Eye (tissue), 1 donor: ENCODE measurements at places on chromosomes 5 and 9.

- DNase-seq, result peak; percentile 91
Measured at GRCh38 chr9:6757132-6757455, 679 bp upstream of the KDM4C start.

- peak; percentile 58 for DNase-seq
Measured at GRCh38 chr5:125584140-125584520, 837.7 kb upstream of the ZNF608 start.

DNA sequence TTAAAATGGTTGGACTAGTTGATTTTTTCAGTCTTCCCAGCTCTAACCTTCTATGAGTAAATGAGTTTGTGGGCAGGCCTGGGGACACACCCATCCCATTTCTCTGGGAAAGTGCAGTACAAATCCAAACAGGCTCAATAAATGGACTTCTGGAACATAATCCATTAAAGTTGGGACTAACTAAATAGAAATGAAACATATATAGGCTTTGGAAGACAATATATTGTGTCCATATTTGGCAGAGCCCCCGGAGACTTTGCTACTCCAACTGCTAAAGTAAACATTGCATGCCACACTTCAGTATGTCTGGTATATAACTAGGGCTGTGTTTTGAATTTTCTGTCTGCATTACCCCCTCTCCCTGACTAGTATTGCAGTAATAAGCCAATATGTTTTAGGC, 191.4 kb upstream of the DAB2 start:
- no peak for DNase-seq

GRCh38 chr9:76828447-76828846, 64.2 kb downstream of the PCA3 start:
- no peak for DNase-seq

- DNase-seq, result no peak
Measured at GRCh38 chr9:105963343-105964099, 269.2 kb downstream of the TMEM38B start.

DNA sequence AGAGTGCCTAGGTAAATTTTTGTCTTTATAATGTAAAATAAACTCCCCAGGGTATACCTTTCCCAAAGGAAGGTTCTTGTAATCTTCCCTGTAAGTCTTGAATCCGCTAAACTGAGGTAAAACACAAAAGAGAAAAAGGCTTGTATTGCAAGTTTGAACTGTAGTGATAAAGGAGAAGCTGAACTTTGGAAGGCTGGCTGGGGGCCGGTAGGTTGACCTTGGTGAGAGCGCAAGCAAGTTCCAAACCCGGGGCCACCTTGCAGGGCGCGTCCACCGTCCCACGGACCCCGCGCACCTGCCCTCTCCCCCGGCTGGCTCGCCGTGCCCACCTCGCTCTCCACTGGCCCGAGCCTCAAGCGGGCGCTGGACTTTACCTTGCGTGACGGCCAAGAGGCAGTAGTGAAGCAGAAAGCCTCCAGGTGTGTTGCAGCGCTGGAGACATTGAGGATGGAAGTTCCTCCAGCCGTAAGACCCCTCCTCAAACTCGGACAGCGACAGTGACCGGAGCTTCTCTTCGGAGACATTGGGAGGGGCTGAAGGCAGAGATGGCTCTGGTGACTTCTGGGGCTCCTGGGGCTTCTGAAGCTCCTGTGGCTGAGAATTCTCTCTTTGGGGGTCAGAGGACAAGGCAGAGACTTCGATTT, 428 bp downstream of the SLCO4C1 start:
- DNase-seq, result no peak

DNA sequence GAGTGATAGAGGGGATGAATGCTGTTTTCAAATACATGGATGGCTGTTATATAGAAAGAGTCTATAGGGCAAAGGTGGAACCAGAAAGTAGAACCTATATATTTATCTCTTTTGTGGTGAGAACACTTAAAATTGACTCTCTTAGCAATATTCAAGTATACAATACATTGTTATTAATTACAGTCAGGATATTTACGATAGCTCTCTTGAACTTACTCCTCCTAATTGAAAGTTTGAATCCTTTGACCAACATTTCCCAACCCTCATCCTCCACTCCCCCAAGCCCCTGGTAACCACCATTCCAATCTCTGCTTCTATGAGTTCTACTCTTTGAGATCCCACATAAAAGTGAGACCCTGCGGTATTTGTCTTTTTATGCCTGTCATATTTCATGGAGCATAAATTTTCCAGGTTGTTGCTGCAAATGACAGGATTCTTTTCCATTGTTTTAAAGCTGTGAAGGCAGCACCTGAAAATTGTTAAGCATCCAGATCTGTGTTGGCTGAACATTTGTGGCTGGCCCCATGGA, 41.5 kb downstream of the ALDH1A1 start:
- no peak for DNase-seq

DNA sequence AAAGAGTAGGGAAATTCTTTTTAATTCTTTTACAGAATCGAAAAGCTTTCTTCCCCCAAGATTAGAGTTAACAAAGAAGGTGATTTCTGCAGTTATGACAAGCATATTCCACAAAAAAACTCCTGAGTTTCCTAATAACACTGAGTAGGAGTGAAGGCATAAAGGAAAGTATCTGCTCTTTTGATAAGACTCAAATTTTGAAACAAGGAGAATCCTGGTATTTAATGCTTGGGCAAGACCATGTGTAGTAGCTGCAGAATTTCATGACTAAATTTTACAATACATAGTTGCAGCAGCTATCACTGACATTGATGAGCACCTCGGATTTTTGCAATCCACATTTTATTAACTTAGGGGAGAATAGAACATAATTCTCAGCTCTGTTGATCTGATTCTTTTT, 92.6 kb downstream of the MARCHF3 start:
- DNase-seq, result no peak

GRCh38 chr9:88530051-88530450, 4.9 kb upstream of the NXNL2 start:
- DNase-seq, result no peak

DNA sequence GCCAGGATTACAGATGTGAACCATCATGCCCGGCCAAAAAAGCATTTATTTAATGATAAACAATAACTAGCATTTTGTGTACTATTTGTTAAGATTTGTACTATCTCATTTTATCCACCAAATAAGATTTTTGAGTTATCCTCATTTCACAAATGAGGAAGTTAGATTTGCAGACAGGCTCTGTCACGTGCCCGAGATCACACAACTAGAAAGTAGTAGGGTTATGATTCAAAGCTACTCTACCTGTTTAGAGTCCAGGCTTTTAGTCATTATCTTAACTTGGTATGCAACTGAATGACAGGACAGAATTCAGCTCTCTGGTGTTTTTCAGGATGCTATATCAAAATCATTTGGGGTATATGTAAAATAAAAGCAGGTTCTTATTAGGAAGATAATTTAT, 20.5 kb downstream of the RANBP17 start:
- no peak for DNase-seq

DNA sequence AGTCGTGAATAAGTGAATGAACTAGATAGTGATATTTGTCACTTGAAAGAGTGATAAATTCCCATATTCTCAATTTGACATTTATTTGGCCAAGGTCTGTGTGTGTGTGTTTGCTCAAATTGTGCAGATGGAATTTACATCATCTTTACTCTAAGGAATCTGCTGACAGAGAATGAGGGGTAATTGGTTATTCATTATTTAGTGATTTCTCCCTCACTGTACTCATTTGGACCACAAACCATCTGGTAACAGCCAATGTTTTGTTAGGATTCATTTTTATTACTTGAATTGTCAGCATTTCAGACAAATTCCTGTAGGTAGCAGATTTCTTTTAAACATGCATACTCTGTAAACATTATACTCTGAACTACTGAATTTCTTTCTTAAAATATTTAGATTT, 15.6 kb downstream of the VCAN start:
- DNase-seq, result peak; percentile 21

DNA sequence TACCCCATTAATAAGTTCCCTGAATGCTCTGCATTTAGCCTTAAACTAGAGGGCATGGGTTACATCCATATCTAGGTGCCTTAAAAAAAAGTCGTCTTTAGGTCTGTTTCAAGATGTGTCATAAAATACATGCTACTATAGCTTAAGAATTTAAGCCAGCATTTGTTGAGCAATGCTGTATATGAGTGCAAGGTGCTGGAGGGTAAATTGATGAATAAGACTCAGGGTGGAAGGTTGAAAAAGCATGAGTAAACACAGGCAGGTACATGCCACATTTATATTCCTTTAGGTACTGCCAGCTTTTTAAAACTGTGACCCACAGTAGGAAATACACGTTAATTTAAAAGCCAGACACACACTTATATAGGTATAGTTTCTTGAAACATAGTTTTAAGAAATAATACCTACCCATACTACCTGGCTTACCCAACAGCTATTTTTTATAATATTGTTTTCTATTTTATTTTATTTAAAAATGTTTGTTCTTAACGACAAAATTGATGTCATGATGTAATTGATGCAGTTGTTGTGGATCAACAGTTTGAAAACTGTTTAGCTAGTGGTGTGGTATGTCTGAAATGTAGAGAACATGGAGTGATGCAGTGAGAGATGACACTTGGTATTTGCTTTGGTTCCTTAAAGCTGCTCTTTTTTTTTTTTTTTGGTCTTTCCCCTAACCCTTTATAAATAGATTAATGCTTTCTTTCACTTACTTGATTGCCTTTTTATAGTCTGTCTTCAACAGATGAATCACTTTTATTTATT, 3.9 kb downstream of the HMGCR start:
- DNase-seq, result no peak

GRCh38 chr5:155759252-155759651, 567.7 kb upstream of the SGCD start:
- DNase-seq, result no peak

DNA sequence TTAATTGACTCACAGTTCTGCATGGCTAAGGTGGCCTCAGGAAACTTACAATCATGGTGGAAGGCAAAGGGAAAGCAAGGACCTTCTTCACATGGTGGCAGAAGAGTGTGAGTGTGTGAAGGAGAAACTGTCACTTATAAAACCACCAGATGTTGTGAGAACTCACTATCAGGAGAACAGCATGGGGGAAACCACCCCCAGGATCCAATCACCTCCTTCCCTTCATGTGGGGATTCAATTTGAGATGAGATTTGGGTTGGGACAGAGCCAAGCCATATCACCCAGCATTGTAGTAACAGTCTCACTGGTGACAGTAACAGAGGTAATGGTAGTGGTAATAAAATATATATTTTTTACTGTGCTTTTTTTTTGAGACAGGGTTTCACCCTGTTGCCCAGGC, 18.1 kb downstream of the ZBTB5 start:
- no peak for DNase-seq

- no peak for DNase-seq
Measured at GRCh38 chr9:30522486-30522885, 1862.0 kb upstream of the ACO1 start.

DNA sequence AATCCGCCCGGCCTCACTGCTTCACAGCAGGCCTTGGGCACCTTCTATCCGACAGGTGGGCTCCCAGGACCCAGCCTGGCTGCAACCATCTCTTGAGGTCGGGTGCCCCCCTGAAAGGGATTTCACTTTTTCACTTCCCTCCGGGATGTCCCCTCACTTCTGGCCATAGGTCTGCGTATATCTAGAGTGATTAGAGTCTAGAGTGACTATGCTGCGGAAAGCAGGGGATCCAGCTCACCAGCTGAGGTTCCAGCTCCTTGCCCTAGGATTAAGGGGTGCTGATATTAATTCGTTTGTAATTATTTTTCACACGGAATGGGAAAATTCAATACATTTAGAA, 3.1 kb downstream of the DMRT2 start:
- DNase-seq, result no peak

GRCh38 chr5:18000744-18001143, 366.5 kb downstream of the TAF11L14 start:
- DNase-seq, result no peak

- DNase-seq, result no peak
Measured at GRCh38 chr9:135516132-135516860, 4.9 kb upstream of the LCN1 start.

GRCh38 chr5:102713682-102714231, 41.3 kb upstream of the PAM start:
- no peak for DNase-seq

DNA sequence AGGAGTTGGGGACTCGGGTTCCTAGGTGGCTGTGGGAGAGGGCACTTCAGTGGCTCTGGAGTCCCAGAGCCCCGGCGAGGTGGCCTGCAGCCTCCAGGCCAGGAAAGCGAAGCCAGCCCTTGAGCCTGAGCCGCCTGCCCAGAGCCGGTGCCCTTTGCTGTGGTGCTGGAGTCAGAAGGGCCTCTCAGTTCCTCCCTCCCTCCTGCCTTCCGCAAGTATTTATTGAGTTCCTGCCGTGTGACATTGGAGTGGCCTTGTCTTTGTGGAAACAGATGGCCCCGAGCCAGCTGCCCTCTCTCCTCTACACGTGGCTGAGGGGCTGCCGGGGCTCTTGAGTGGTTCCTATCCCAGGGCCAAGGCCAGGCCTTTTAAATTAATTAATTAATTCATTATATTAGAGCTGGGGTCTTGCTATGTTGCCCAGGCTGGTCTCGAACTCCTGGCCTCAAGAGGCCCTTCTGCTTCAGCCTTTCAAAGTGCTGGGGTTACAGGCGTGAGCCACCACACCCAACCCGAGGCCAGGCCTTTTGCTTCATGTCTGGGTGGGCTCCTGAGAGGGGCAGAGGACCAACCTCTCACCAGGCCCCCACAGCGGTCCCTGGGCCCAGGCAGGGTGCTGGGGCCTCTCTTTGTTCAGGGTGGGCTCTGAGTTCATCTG, 45.6 kb upstream of the IER5L start:
- DNase-seq, result no peak

GRCh38 chr5:134592141-134592746, 40.4 kb downstream of the SAR1B start:
- DNase-seq, result no peak

DNA sequence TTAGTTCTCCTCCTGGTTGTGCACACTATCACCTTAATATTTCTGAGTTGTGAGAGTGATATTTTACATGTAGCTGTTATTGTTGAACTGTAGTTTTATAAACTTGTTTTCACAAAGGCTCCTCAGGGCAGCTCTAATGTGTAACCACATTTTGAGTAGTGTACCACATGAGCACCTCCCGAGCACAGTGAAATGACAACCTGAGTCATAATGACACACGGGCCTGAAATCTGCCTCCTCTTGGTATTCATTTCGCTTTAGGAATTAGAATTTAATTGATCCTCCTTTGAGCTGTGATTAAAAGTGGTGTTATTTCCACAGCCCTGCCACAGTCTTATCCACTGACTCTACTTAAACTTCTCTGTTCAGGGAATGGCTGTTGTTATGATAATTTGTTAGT, 7.9 kb downstream of the MTRR start:
- DNase-seq, result no peak

GRCh38 chr9:133823189-133824105, 85.3 kb upstream of the SARDH start:
- no peak for DNase-seq

GRCh38 chr5:90636948-90637347, 78.4 kb downstream of the ADGRV1 start:
- no peak for DNase-seq

- no peak for DNase-seq
Measured at GRCh38 chr5:8138884-8139283, 269.9 kb downstream of the MTRR start.

DNA sequence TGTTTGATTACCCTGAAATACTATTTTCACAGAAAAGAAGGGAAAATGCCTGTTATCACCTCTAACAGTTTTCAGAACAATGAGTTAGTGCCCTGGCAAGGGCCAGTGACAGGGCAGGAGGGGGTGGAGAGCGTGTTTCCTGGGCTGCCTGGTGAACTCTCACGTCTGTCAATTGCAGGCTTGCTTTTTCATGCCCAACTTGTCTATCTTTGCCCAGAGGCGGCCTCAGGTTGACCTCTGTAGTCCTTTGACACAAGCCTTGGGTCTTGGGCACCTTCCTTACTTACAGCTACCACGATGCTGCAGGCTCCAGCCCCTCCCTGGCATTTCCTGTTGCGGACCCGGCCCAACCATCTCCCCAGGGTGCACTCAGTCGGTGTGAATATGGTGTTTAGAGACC, 2.2 kb upstream of the CEL start:
- DNase-seq, result no peak

- DNase-seq, result no peak
Measured at GRCh38 chr5:149224282-149224681, 47.4 kb upstream of the AFAP1L1 start.
